CD4-positive, alpha-beta T cell treated with Interleukin-6 at 100 ng/mL for 8 hours (primary cell): ENCODE measurements at places on chromosomes 16 and 17.
A peak's percentile ranks its signal among the peaks of the same experiment; 100 is the strongest.

- no peak for DNase-seq
These were observed 160.9 kb downstream of the SLC39A11 start for GRCh38 chr17:72931635-72932034.

DNA sequence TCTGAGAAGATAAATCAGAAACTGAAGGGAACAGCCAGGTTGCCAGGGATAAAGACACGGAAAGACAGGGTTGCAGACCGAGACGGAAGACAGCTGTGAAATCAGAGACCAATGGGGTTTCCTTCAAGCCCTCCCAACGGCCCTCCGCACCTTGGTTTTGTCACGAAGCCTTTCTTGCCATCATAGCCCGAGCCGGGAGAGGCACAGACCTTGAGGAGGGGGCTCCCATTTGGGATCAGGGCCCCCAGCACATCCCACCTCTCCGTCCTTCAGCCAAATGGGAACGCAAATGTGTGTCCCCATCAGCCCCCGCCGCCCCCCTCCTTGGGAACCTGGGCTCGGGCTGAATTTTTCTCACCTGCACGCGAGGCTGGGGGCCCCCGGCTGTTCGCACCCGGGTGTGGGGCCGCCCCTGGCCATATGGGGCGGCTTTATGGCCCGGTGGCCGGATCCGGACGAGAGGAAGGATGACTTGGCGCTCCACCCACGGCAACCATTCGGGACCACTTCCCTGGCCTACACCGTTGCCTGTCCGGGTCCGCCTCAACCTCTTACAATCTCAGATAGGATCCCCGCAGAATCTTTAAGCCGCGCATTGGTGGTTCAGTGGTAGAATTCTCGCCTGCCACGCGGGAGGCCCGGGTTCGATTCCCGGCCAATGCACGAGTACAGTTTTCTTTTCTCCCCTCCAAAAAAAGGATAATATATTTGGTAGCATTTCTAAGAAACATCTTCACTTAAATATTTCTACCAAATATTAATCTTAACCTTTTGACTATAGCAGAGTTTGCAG, 1.4 kb upstream of the HES7 start:
- DNase-seq = peak; percentile 83

DNA sequence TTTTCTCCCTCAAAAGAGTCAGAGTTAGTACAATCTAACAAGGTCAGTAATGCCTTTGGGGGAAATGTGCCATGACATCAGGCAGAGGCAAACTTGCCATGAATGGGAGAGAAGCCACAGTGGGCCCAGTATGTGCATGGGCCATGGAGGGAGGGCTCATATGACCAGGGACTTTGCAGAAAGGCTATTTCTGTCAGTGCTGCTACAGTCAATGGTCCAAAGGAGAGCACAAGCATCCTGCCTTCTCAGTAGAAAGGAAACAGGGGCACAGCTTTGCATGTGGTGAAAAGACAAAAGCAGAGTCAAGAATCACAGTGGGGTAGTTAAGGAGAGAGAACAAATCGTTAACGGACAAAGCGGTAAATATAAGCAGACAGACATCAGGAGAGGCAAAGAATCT, 11.2 kb upstream of the CORO6 start:
- DNase-seq = no peak

GRCh38 chr16:63623551-63624039, 1498.3 kb downstream of the CDH11 start:
- DNase-seq = no peak

- no peak for DNase-seq
These were observed 37.2 kb downstream of the PEMT start for GRCh38 chr17:17554266-17554665.

- DNase-seq = no peak
These were observed 231.2 kb downstream of the PRKCA start for GRCh38 chr17:66533572-66533971.

- no peak for DNase-seq
These were observed 125.2 kb upstream of the ZFHX3 start for GRCh38 chr16:73172973-73173709.
